ENCODE measurements at places on chromosomes 11 and 22. TPM values are rescaled to one million over a fixed set of nuclear protein-coding genes. Genes with fewer than 3 reads are reported as not detected.

GAL gene
- total RNA-seq: 0.76 TPM

H19 gene
- 162 TPM for total RNA-seq

ZNF280B gene
- total RNA-seq: 0.38 TPM

TMEM191B gene
- 0.13 TPM for total RNA-seq

HTR3B gene
- total RNA-seq: not detected

USP2 gene
- 0.25 TPM for total RNA-seq

KRTAP5-9 gene
- not detected for total RNA-seq

SMTNL1 gene
- total RNA-seq: not detected

ISX gene
- not detected for total RNA-seq

Measured in dermis microvascular lymphatic vessel endothelial cell (primary cell).